Chondrocyte (in vitro differentiated cells): ENCODE measurements at places on chromosomes 6 and 20. TPM values are rescaled to one million over a fixed set of nuclear protein-coding genes. Genes with fewer than 3 reads are reported as not detected.

DNA sequence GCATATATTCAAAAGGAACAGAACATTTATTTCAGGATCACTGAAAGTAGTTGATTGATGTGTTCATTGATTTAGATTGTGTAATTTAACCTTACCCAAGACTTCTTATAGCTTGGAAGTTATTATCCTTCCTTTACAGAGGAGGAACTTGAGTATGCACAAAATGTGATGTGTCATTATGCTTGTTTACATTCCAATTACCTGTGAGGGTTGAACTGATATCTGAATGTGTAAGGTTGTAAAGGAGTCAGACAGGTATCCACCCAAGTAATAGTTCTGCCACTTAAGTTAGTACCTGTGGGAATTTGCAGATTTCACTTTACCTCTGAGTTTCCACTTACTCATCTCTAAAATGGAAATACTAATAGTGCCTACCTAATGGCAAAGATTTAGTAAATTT lies 668.2 kb downstream of the DOK5 start:
- no peaks in the 10 kb centered on the region for H3K4me1 ChIP-seq
- no peak overlapping the region for H3K27ac ChIP-seq
- no peak for DNase-seq
- H3K4me3 ChIP-seq = no peak overlapping the region

- H3K36me3 ChIP-seq = no peaks in the 10 kb centered on the region
- peaks cover 5% of the 10 kb centered on the region for H3K4me1 ChIP-seq
- H3K27ac ChIP-seq = no peak overlapping the region
- peaks cover 39% of the 10 kb centered on the region for H3K27me3 ChIP-seq
Measured at GRCh38 chr20:37562695-37563480, 35.2 kb upstream of the BLCAP start.

DNA sequence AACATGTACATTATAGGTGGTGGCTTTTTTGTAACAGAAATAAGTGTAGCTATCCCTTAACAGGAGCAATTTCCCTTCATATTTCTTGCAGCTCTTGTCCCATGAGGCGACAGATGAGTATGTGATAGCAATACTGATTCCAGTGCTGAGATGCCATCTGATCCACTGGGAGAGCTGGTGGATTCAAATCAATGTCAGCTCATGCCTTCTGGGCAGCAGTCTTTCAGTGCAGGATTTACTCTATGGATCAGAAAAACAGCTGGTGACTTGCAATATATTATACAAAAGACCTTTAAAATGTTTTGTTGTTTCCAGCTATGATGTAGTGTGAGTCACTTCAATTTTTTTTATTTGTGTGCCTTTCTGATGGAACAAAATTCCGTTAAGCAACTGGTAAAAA lies 259.9 kb upstream of the SASH1 start:
- no peaks in the 10 kb centered on the region for H3K27me3 ChIP-seq
- H3K36me3 ChIP-seq = no peaks in the 10 kb centered on the region
- no peak for DNase-seq
- H3K4me1 ChIP-seq = peaks cover 18% of the 10 kb centered on the region

DNA sequence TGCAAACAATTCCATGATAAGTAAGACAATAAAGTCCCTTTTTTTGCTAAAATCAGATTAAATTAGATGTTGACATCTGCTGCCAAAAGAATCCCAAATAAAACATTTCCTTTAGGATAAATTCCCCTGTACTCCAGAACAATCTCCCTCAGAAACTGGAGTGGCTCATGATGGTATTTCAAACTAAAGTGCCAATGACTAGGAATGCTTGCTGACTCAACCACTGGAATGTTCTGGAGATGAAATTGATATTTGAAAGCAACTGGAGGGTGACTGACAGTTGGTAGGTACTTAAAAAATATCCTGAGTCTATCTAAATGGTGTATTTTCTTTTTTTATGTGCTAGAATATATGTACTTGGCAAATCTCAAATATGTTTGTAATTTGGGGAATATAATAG lies 350.1 kb upstream of the TSHZ2 start:
- no peak overlapping the region for H3K4me3 ChIP-seq
- peaks cover 7% of the 10 kb centered on the region for H3K4me1 ChIP-seq
- no peak for DNase-seq

- no peaks in the 10 kb centered on the region for H3K27me3 ChIP-seq
- no peak for DNase-seq
- no peaks in the 10 kb centered on the region for H3K36me3 ChIP-seq
- no peak overlapping the region for H3K27ac ChIP-seq
- no peak overlapping the region for H3K4me3 ChIP-seq
- no peaks in the 10 kb centered on the region for H3K4me1 ChIP-seq
Measured at GRCh38 chr6:22457996-22458395, 111.4 kb upstream of the HDGFL1 start.

GRCh38 chr6:7684843-7685242 lies 41.1 kb upstream of the BMP6 start:
- peaks cover 6% of the 10 kb centered on the region for H3K4me1 ChIP-seq
- H3K36me3 ChIP-seq = no peaks in the 10 kb centered on the region
- H3K27me3 ChIP-seq = peaks cover 3% of the 10 kb centered on the region
- no peak overlapping the region for H3K27ac ChIP-seq

DNA sequence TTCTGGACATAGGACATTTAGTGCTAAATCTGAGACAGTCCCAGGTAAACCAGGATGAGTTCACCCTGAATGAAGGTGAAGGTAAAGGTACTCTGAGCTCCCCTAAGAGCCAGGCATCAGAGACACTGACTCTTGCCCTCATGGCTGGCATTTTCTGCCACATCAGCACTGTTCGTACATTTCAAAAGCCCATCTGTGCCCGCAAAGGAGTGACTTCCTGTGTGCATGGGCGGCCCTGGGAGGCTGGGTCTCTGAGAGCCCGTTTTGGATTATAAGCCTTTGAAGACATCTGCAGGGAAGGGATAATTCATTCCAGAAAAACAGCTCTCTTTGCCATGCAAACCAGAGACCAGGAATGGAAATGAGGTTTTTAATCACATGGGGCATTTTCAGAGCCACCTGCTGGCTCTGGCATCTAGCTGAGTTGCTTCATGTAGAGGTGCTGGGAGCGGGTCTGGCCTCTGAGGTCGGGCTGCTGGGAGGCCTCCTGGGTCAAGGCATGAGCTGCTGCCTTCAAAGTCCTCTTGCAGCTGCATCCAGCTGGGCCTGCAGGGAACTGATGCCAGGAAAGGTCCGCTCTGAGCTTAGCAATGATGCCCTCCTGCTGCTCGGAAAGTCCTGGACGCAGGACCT lies 348.3 kb downstream of the DHX35 start:
- H3K27me3 ChIP-seq = peaks cover 16% of the 10 kb centered on the region
- H3K36me3 ChIP-seq = no peaks in the 10 kb centered on the region
- no peak for DNase-seq
- H3K4me1 ChIP-seq = no peaks in the 10 kb centered on the region
- no peak overlapping the region for H3K4me3 ChIP-seq
- no peak overlapping the region for H3K27ac ChIP-seq

DNA sequence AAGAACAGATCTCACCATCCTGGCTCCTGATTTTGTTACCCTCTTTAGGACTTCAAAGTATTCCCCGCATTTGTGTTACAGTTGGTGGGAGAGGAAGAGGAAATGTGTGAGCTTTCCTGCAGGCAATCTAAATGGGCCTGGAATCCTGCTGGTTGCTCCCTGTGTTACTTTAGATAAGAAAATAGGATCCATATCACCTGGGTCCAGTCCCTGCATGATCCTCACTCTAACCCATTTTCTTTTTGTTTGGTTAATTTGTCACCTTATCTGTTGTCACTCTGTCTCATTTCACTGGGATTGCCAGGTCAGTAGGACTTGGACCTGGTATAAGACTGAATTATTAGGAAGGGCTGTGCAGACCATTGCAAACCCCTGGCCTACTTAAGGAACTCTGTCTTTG lies 175.9 kb upstream of the GJE1 start:
- peaks cover 1% of the 10 kb centered on the region for H3K36me3 ChIP-seq
- no peak overlapping the region for H3K27ac ChIP-seq
- no peak overlapping the region for H3K4me3 ChIP-seq
- H3K4me1 ChIP-seq = peaks cover 14% of the 10 kb centered on the region
- DNase-seq = no peak
- H3K27me3 ChIP-seq = no peaks in the 10 kb centered on the region

DNA sequence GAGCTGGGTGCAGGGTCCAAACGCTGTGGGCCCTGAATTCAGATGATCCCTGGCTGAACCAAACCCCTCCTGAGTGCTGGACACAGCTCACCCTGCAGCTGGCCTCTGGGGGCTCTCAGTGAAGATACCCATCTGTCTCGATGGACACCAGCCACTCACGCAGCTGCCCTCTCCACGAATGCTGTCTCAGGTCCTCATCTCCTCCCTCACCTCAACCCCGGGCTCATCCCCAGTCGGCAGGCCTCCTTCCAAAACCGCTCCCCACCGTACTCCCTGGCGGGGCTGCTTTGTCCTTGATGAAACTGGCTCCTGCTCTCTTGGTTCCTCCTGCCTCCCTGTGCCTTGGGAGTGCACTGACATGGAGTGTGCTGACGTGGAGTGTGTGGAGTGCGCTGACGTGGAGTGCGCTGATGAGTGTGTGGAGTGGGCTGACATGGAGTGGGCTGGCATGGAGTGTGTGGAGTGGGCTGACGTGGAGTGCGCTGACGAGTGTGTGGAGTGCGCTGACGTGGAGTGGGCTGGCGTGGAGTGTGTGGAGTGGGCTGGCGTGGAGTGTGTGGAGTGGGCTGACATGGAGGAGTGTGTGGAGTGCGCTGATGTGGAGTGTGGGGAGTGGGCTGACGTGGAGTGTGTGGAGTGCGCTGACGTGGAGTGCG lies 4.1 kb upstream of the YTHDF1 start:
- no peak for DNase-seq
- H3K27me3 ChIP-seq = peaks cover 10% of the 10 kb centered on the region
- H3K27ac ChIP-seq = no peak overlapping the region
- H3K36me3 ChIP-seq = no peaks in the 10 kb centered on the region

DNA sequence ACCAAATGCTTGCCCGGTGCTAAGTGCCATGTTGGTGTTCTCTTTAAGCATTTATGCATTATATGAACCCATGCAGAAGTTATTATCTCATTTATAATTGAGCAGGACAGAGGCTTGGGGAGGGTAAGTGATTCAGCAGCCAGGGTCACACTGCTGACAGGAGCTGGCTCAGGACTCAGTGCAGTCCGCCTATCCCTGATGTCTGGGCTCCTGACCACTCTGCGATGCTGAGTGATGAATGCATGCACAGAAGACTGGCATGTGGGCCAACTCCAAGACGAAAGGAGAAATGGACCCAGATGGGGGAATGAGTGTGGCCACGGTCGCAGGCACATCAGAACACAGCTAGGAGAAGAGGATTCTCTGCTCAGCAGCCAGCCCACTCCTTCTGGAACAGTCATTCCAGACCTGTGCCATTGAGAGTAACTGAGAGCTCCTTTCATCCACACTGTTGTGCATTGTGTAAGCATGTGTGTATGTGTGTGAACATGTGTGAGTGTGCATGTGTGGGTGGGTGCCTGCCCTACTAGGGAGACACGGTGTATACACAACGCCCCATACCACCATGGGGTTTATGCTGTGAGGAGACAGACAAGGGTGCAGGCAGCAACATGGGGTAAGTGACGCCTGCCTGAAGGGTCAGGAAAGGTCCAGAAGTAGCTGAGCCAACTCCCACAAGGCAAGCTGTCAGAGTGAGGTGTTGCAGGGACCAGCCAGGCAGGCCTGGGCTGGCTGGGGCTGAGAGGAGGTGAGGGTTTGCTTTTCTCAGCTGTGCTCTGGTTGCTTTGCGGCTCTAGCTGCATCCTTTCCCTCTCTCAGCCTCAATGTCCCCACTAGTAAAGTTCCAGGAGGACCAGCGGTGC lies 97.8 kb upstream of the PMEPA1 start:
- H3K27me3 ChIP-seq = no peaks in the 10 kb centered on the region
- DNase-seq = peak; percentile 57
- peak overlapping the region; percentile 23 for H3K27ac ChIP-seq
- no peaks in the 10 kb centered on the region for H3K36me3 ChIP-seq
- H3K4me1 ChIP-seq = peaks cover 56% of the 10 kb centered on the region

- H3K27ac ChIP-seq = no peak overlapping the region
- H3K4me1 ChIP-seq = no peaks in the 10 kb centered on the region
- no peak for DNase-seq
- peaks cover 7% of the 10 kb centered on the region for H3K36me3 ChIP-seq
Measured at GRCh38 chr6:71558974-71559373, 270.4 kb downstream of the OGFRL1 start.

DNA sequence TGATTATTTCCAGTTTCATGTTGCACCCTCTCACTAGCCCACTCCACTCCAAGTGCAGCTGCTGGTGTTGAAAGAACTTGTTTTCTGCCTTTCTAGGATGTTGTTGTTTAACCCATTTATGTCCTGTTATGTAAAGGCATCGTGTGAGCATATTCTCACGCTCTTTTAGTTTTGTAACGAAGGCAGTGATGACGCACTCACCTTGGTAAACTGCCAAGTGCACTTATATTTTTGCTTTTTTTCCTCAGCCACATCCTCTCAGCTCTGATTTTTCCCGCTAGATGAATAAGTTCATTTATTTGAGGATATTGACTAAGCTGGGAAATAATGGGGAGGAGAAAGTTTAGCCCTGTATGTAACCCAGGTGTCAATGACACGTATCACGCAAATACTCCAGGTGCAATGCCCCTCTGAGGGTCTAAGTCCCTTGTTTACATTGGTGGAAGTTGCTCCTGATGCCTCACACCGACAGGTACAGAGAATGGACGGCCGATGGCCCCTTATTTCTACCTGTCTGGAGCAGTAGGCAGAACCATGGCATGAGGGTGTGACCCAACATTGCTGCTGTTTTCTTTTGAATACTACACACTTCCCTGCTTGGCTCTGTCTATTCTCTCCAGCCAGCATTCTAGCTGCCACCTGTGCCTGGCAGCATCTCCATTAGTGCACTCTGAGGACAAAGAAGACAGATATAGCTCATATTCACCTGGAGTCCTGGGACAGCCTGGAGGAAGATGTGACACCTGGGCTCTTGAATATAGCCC lies 132.7 kb upstream of the SLC24A3 start:
- DNase-seq = no peak
- H3K4me1 ChIP-seq = no peaks in the 10 kb centered on the region
- no peaks in the 10 kb centered on the region for H3K27me3 ChIP-seq
- H3K4me3 ChIP-seq = no peak overlapping the region

DNA sequence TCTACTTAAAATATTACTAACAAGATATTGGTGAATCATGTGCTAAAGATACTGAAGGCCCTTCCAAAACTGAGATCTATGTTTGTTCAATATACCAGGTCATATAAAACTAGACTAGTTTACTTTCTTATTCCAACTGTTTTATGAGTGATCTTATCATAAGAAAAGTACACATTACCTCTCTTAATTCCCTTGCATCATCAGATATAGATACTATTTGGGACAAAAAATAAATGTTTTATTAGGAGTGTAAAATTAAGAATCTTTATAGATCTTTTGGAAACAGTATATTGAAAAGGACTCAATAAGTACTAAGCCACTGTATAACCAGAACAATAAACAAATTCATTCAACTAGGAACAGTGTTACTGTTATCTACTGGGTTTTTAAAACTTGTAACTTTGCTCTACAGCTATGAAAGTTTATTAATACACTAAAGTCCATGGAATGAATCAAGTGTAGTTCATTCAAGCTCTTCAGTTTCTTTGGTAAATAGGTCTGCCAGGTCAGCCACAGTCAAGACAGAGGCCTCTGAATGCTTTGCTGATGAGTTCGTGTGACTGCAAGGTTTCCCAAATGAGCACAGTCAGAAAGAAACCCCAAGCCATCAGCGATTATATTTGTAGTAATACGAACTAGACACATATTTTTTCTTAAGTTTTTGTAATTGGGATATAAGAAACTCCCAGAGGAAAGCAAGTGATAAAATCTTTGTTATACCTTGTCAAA lies 71.8 kb upstream of the FBXO30 start:
- H3K4me1 ChIP-seq = peaks cover 6% of the 10 kb centered on the region
- H3K4me3 ChIP-seq = no peak overlapping the region
- H3K27me3 ChIP-seq = no peaks in the 10 kb centered on the region
- no peak overlapping the region for H3K27ac ChIP-seq
- H3K36me3 ChIP-seq = no peaks in the 10 kb centered on the region

Gene C6orf58
- not detected in 3 replicates for total RNA-seq

Gene KCNG1
- 2.9 to 14.6 TPM (median 13.0 TPM) in 3 replicates for total RNA-seq

Gene INSM1
- not detected in 3 replicates for total RNA-seq

Gene TXLNB
- total RNA-seq = 0.05 to 0.46 TPM (median 0.10 TPM) in 3 replicates

Gene TSBP1
- not detected in 3 replicates for total RNA-seq

Gene ZNFX1
- total RNA-seq = 36.0 to 38.7 TPM (median 36.4 TPM) in 3 replicates
